Tibial nerve (tissue), 4 donors: ENCODE measurements at places on chromosomes 11 and 22.

- DNase-seq: no peak
Observed at GRCh38 chr11:2717561-2718325, 17.9 kb upstream of the KCNQ1OT1 start.

DNA sequence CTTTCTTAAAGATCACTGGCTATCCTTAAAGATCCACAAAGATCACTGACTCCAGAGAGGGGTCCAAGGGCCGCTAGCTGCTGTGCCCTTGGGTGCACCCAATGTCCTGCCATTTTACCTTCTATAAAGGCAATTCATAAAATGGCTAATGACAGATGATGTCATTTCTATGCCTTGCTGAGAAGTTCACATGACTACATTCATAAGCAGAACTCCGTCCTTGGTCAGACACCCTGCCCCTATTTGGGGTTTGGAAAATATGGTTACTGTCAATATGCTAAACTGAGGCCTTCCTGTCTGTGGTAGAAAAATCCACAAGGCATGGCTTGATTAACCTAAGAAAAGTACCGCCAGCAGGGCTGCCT, 60.9 kb upstream of the BMAL1 start:
- DNase-seq: no peak

DNA sequence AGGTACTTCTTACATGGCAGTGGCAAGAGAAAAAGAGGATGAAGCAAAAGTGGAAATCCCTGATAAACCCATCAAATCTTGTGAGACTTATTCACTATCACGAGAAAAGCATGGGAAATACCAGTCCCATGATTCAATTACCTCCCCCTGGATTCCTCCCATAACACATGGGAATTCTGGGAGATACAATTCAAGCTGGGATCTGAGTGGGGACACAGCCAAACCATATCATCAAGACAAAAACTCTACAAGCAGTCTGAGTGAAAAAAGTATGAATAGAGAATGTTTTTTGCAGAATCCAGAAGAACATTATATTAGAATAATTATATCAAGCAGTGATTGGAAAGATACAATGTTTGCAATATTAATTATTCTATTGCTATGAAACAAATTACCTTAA, 893.7 kb downstream of the FAM181B start:
- DNase-seq: no peak

DNA sequence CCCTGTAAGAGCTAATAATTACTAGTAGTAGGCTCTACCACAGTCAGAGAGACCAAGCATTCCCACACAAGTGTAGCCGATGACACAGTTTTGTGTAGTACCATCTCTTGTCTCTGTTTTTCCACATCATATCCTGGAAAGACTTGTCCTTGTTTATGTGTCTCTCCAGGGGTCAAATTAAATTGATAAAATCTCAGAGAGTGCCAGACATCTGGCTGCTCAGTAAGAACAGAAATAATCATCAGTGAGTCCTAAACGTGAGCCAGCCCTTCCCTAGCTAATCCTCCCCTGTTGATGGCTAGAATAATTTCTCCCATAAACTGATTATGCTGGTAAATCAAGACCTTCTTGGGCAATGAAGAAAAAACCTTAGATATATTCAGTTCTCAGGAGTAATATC, 111.4 kb upstream of the GRAMD1B start:
- no peak for DNase-seq

DNA sequence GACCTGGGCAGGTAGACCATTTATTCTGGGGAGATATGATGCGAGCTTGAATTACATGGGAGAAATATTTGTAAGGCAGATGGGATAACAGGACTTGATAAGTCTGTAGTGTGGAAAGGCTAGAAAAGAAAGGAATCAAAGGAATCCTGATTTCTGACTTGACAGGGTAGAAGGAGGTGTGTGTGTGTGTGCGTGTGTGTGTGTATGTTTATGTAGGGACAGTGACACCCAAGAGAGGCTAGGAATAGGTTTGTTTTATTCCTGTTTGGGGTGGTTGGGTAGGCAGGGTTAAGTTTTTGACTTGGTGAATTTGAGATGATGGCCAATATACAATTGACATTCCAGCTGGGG, 390 bp upstream of the HTATIP2 start:
- DNase-seq: no peak

DNA sequence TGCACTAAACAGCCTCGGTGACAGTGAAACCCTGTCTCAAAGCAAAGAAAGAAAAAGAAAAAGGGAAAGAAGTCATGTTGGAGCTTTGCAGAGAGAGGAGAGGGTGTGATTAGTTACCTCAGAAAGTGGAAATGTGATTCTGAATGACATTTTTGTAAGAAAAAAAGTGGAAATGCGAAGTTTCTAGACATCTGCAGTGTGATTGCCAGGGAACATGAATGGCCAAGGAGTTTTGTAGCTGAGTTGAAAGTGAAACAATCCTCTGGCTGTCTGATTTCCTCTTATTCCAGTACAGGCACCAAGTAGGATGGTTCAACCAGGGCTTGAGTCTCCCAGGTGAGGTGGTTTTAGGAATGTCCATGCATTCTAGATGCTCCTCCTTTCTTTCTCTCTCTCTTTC, 17.8 kb upstream of the SYVN1 start:
- no peak for DNase-seq

DNA sequence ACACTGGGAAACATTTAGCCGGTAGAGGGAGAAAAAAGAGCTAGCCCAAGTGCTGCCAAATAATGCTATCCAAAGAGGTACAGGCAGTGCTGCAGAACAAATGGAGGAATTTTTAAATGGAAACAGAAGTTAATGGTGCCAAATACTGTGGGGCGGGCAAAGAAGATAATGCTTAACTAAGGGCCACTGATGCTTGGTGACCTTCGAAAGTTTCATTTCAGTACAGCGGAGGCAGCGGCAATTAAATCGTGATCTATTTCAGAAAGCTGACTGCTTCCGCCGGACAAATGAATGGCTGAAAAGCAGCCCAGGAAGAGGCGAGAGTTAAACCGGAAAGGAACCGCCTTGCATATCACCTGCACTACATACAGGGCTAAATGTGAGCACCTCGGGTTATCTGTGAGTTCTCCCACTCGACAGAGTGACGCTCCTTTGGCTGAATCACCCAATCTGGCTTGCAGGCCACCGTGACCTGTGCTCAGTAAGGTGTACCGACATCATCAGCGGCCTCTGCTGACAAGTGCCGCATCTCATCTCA, 42.1 kb downstream of the CADM1 start:
- DNase-seq: no peak

DNA sequence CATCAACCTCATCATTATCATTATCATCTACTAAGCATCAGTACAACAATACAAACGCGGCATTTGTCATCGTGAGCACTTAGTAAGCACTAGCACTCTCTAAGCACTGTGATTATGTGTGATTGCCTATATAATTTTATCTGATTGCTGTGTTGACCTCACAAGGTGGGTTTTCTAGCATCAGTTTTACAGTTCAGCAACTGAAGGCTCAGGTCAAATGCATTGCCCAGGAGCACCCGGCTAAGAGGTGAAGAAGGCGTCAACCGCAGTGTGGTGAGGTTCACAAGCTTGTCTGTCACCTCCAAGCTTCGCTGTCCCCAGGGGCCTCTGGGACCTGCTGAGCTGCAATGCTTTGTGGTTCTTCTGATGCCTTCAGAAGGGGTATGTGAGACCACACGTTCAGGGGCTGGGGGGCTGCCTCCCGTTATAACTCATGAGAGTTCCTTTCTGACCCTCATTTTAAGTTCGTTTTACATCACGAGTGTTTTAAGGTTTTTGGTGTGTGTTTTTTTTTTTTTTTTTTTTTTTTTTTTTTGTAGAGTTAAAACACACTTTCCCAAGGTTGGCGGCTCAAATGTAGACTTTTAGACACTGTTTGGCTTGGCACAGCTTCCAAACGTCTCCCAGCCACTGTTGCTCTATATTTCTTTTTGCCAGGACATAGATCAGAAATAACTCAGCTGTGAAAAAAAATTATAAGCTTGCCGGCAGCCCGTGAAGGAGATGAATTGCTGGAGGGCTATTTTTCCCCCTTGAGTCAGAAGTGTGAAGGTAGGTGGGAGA, 33.8 kb upstream of the SCUBE1 start:
- DNase-seq: no peak

DNA sequence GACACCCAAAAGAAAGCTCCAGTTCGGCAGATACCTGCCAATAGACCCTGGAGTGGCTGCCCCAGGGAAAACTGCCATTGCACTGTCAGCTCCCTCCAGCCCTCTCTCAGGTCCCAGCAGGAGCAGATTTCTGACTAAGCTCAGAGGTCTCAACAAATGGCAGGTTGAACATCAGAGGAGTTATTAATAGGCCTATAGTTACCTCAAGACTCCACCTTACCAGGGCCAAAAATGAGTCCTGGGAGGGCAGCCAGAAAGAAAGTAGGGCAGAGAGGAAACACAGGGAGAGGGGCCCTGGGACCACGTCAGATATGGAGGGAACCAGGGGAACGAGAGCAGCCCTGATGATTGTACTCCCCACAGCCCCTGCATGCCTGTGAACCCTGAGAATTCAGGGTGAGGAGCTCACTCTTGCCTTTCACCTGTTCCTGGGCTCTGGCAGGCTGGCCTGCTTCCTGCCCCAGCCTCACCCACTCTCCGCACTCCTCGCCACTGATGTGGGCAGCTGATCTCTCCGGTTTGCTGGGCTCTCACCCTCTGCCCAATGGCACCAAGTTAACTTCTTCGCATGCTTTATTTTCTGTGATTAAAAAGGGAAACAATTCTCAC, 4.3 kb upstream of the RGL4 start:
- DNase-seq: no peak

- DNase-seq: no peak
Observed at GRCh38 chr11:119047205-119047604, 9.8 kb downstream of the HYOU1 start.

GRCh38 chr11:3609416-3610265, 32.2 kb downstream of the ART5 start:
- no peak for DNase-seq

DNA sequence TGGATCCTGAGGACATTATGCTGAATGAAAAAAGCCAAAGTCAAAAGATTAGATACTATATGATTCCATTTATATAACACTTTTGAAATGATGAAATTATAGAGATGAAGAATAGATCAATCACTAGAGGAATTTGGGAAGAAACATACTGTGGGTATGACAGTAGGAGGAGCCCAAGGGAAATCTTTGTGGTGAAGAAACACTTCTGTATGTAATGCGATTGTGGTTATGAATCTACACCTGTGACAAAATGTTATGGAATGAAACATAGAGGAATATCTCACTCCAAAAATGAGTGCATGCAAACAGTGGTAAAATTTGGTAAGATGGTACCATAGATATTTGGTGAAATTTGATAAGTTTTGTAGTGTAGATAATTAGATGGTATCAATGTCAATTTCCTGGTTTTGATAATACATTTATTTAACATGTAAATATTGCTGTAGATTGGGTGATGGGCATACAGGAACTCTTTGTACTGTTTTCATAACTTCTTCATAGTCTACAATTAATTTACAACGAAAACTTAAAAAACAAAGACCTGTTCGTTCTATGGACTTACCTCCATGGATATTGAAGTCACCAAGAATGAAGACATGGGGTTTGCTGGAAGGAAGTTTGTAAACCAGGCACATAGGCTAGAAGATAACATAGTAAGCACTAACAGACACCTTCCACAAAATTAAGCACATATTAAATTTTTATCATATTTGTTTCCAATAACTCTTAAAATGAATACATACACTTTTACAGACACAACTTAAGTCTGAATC, 11.5 kb downstream of the MRGPRX1 start:
- DNase-seq: no peak

DNA sequence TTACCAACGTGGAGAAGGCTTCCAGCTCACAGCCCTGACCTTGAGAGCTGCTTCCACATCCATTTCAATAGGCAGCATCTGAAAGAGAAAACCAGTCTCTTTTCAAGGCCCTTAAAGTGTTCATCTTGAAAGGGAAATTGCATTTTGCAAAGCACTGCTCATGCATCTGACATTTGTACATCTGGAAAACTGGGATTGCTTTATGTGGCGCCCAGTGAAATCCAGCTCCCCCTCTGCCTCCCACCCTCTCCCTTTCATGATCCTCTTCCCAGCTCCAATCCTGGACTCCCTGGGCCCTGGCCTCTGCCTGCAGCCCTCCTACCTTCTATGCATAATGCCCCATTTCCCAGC, 17.4 kb downstream of the TP53AIP1 start:
- DNase-seq: no peak

DNA sequence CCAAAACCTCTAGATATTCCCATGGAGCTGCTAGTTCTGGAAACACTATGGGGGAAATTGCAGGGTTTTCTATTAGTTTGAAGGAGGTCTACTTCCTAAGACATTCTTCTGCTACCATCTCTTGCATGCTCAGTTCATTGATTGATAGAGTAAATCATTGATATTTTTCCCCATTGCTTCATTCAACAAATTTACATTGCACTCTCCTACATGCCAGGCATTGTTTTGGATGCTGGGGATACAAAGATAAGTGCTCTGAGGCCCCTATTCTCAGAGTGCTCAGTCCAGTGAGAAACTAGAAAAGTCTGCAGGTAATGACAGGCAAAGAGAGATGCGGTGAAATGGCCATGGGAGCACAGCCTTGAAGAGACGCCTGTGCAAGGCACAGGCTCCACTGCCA, 313.1 kb downstream of the KIRREL3 start:
- no peak for DNase-seq

- no peak for DNase-seq
Observed at GRCh38 chr11:48164836-48165235, 51.8 kb upstream of the OR4B1 start.

DNA sequence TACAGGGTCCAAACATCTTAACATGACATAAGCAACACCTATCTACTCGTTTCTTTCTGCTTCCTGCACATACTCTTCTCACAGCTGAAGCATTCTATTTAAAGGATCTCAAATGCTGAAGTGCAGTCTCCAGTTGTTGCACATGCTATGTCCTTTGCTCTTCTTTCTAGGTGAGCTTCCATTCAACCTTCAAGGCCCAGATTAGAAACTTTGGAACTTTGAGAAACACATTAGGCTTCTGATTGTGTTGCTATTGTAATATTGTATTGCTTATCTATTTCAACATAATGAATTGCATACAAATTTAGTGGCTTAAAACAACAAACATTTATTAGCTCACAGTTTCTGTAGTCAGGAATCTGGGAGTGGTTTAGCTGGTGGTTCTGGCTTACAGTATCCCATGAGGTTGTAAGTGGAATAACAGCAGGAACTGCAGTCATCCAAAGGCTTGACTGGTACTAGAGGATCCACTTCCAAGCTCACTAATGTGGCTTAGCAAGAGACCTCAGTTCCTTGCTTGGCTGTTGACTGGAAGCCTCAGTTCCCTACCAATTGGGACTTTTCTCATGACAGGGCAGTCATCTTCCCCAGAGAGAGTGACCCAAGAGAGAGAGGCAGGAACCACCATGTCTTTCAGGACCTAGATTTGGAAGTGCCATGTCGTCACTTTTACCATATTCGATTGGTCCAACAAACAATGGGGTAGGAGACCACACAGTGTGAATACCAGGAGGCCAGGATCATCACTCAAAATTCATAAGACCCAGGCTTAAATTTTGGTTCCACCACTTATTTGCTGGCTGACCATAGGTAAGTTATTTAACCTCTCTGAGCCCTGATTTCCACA, 27.2 kb upstream of the RASSF10 start:
- no peak for DNase-seq

- DNase-seq: no peak
Observed at GRCh38 chr11:96361778-96362177, 18.8 kb upstream of the MAML2 start.

- DNase-seq: no peak
Observed at GRCh38 chr22:45469281-45470073, 33.2 kb upstream of the FBLN1 start.

GRCh38 chr11:100640646-100641045, 46.4 kb upstream of the ARHGAP42 start:
- DNase-seq: no peak

GRCh38 chr11:127926721-127927120, 660.6 kb downstream of the ETS1 start:
- DNase-seq: no peak

GRCh38 chr22:35345808-35346505, 34.9 kb upstream of the HMOX1 start:
- DNase-seq: no peak
